ENCODE measurements at places on chromosomes 7 and 10.
A peak's percentile ranks its signal among the peaks of the same experiment; 100 is the strongest.

DNA sequence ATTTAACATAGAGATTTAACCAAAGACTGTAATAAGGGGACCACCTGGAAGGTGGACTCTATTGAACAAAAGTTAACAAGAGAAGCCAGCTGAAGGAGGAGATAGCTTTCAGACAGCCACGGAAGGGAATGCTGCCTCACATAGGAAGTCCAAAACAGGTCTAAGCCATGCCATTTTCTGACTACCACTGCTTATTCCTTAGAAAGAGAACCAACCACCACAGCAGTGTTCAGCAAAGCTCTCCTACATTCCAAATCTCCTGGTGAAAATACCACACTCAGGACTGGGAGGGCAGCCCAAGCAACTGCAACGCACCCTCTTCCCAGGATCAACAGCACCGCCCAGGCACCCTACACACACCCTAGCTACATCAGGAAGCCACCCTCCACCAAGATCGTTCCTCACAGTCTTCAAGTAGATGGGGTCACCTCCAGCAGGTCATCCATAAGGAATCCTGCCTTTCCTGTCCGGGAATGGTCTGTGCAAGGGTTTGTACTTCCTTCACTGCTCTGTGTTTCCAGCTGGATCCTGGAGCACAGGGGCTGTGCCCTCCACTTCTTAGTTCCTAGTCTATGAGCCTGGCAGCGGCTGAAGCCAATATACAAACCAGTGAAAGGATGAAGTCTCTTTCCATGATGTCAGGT is 2.5 kb downstream of the KIAA1549 start:
- DNase-seq: no peak

GRCh38 chr7:95526128-95526738 is 40.5 kb downstream of the ASB4 start:
- no peak for DNase-seq

- no peak for DNase-seq
Measured at GRCh38 chr10:1638889-1639419, 98.4 kb downstream of the ADARB2 start.

DNA sequence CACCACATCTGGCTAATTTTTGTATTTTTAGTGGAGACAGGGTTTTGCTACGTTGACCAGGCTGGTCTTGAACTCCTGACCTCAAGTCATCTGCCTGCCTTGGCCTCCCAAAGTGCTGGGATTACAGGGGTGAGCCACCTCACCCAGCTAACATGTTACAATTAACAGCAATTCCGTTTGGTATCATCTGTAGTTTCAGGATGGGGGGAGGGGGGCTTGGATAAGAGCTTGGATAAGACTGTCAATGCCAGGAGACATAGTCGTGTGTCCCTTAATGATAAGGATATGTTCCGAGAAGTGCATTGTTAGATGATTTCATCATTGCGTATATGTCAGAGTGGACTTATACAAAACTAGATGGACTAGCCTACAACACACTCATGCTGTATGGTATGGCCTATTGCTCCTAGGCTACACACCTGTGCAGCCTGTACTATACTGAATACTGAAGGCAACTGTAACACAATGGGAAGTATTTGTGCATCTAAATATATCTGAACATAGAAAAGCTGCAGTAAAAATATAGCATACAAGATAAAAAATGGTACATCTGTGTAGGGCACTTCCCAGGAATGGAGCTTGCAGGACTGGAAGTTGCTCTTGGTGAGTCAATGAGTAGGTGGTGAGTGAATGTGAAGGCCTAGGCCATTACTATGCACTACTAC is 103.9 kb upstream of the TNS3 start:
- no peak for DNase-seq

DNA sequence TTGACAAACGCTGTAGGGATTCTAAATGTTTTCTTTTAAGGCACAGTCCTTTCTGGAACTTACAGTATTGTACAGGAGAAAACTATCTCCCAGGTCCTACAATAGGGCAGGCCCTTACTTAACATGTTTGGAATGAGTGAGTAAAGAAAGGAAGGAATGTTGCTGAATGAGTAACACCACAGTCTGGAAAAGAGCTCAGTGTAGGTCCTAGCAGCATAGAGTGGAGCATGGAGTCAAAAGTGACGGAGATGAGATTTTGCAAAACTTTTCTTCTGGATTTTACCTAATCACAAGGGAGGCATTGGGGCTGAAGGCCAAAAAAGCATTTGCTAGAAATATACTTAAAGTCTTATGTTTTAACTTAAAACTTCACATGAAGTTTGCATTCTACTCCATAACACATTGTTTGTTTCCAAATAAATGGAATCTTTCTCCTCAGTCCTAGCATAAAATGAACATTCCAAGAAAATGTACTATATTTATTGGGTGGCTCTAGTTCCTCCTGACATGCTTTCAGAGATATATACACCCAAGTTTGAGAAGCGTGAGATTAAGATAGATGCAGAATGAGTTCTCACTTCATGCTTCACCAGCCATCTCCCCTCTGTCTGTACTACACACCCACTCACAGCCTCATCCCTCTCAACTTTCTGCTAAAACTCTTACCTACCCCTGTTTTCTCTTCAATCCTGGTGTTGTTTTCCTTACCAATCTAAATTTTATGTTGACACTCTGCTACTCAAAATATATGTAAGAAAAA is 20.2 kb upstream of the ADD3 start:
- DNase-seq: no peak

DNA sequence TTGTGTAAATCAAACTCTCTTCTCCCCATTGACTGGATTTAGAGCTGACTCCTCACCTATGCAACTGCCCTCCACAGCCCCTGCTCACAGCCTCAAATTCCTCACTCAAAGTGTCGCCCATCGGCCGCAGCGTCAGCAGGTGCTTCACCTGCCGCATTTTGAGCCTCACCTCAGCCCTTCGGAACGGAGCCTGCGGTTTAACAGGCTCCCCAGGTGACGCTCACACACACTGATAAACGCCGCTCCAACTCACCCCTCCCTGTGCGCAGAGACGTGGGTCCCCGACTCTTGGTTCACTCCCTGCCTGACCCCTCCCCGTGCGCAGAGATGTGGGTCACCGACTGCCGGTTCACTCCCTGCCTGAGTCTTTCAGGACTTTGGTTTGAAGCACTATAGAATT is 57.1 kb downstream of the CARD11 start:
- DNase-seq: no peak

DNA sequence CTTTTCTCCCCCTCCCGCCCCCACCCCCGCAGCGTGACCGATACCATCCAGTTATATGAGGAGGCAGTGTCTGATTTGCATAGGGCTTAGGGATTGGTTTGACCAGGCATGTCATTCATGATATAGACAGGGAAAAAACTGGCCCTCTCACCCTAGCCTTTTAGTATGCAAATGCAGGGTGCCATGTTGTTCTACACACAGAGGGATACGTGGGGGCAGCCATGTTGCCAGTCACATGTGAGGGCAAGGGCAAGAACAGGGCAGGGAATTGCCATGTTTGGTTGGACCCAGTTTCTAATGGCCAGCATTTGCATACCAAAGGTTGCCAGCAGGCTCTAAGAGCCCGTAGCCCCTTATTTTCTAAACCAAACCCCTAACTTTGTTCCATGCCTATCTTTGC is 552.1 kb downstream of the SORCS1 start:
- no peak for DNase-seq

DNA sequence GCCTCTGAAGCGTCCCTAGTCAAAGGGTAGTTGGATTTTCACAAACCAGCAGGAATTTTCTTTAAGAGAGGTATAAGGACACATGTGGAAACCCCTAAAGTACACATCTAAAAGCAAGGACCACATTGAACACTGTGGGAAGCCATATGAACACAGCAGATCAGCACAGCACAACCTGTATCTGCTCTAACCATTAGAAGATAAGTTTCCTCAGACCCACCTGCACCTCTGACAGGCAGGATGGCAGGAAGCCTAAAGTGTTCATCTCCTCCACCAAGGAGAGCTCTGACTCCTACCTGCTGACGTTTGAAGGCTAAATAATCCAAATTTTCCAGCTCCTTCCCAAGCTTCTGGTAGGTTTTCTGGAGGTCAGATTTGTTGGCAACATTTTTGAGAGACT is 174.4 kb downstream of the CTNNA3 start:
- DNase-seq: no peak

GRCh38 chr7:139875821-139876241 is 46.8 kb downstream of the TBXAS1 start:
- DNase-seq: no peak

DNA sequence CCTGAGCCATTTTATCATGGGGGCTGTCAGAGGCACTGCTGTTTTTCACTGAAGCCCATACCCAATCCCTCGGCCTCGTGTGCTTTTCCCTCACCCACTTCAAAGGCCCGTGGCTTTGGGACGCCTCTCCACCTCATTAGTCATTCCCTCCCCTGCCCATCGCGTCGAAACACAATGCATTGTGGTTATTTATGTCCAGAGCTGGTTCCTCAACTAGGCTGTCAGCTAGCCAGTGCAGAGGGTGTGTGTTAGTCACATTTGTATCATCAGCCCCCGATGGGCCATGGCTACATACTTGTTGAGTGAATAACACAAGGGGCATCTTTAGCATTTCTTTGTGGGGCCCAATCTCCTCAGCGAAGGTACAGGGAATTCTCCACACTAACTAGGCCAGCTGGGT is 3.8 kb upstream of the CRCP start:
- DNase-seq: no peak

- no peak for DNase-seq
Measured at GRCh38 chr7:92740700-92741126, 95.7 kb downstream of the CDK6 start.

DNA sequence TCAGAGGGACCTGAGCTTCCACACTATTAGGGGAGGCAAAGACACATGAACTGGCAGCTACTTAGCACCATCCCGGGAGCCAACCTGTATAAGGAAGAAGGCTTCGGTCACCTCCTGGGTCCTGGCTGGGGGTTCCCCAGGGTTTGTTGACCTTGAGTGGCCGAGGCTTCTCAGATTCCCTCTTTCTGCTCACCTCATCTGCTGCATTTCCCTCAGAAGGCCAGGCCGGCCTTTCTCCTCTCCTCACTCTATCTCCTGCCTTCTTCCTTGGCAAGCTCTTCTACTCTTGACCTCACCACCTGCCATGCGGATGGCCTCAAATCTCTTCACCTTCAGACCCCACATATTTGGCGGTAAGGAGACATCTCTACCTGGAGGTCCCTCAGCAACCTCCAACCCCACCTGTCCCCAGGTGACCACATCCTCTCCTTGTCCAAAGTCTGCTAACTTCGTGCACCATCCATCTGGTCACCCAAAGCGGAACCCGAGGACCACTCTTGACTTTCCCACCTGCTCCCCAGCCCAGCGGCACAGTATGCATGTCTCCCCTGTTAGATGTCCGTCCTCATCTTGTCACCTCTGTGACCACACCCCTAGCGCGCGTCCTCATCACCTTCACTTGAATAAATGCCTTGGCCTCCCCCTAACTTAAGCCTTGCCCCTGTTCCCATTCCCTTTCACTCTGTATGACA is 133.8 kb upstream of the UNC5B start:
- DNase-seq: no peak

- DNase-seq: no peak
Measured at GRCh38 chr7:134018306-134018705, 108.8 kb upstream of the LRGUK start.

DNA sequence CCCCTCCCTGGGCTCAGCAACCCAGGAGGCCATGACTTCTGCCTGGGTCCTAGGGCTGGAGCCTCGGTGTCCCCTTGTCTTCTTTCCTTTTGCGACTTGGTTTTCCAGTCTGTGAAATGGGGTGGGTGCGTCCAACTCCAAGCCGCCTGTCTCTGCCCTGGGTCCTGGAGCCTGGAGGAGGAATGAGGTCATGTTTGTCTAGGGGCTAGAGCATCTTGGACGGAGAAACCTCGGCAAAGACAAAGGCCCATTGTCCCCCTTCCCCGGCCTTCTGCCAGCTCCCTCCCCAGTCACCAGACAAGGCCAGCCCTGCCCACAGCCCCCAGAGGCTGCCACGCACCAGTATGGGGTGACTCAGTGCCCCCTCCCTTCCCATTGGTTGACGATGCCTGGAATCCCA is 39.8 kb upstream of the ELN start:
- no peak for DNase-seq

GRCh38 chr10:113273181-113274163 is 279.4 kb upstream of the HABP2 start:
- peak; percentile 37 for DNase-seq

DNA sequence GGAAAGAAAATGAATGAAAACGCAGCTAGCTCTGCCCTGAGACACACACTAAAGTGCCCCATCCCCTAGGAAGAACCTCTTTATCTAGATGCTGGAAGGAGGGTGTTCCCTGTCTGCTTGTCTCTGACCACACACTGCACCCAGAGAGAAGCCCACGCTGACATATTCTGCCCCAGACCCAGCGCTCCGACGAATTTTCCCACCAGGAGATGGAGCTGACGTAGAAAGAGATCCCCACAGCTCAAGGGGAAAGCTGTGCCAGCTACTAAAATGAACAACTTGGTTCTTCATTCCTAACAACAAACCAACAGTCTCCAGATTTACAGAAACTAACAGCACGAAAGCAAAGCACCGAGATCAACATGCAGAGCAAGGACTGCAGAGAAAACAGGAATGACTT is 73.3 kb downstream of the KIAA1549 start:
- DNase-seq: no peak

- no peak for DNase-seq
Measured at GRCh38 chr10:21056461-21056860, 159.3 kb upstream of the NEBL start.

DNA sequence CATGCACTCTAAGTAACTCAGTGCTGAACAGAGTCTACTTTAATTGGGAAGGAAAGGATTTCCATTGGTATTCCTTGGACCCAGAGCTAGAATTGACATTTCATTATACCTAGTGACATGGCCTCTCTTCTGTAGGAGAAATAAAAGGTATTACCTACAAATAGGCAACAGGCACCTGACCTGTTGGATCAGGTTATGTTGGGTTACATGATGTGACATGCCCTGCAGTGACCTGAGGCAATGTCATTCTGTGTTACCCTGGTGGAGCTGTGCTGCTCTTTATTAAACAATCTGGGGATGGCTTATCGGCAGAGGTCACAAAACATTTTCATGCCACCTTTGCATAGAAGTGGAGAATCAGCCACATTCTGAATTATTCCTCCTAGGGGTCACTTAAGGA is 427.7 kb downstream of the MDFIC start:
- DNase-seq: no peak

GRCh38 chr10:99536338-99537085 is 3.8 kb downstream of the NKX2-3 start:
- no peak for DNase-seq

DNA sequence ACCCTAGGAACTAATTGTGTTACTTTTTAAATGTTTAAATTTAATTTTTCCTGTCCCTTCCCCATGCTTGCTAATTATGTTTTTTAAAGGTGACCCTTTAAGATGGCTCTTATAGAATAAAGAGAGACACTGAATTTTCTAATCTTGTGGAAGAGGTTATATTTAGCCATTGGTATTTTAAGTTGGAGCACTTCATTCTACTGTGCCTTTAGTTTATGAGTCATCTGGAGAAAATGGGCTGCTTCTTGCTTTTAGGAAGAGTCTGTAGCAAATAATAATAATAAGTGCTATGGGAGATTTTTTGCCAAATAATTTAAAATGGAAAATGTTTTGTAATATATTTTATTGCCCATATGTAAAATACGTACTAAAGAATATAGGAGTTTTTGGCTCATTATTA is 139.7 kb downstream of the ADK start:
- DNase-seq: no peak

- DNase-seq: no peak
Measured at GRCh38 chr7:106231856-106232490, 52.8 kb downstream of the NAMPT start.

- DNase-seq: no peak
Measured at GRCh38 chr7:129644634-129645230, 33.2 kb downstream of the NRF1 start.

- DNase-seq: no peak
Measured at GRCh38 chr7:22256541-22257096, 100.3 kb downstream of the RAPGEF5 start.

Measured in CD4-positive, alpha-beta T cell (primary cell).